ENCODE measurements at places on chromosomes 2 and 18.

DNA sequence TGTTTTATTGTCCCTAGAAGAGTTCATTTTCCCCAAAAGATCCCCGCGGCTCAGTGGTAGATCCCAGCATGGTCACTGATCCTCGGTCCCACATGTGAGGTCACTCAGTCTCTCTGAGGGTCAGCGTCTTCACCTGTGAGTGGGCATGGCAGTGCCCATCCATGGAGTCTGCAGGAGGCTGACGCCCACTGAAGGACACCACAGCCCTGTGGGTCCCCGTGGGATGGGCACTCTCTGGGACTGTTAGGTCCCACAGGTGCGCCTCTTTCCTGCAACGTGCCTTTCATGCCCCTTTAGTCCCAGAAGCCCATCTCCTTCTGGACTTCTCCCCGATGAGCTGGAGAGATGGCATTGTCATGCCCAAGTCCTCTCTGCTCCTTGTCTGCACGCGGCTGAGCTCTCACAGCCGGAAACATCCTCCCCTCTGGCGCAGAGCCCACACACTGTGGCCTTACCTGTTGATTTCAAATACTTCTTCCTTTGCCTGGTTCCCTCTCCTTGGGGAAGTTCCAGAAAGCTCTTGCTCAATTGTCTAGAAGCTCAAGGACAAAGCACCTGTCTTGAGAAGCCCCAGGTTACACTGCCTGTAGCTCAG lies 75.9 kb downstream of the PTGR3 start:
- no peak for DNase-seq

DNA sequence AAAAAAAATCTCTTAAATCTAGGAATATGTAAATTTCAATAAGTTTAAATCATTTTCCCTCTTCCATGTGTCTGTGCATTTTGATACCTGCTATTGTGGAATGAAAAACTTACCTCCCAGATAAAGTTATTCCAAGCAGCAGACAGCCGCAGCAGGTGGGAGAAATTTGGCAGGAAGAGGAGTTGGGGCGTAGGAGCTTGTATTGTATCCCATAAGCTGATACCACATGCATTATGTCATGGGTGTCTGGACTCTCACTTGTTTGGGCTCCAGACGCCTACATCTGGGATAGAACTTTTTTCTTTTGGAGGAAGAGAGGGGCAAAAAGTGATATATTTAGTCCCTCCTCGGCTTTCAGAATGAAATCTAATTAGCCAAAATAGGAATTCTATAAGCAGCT lies 59.3 kb upstream of the TCF4 start:
- DNase-seq: no peak

- no peak for DNase-seq
These were observed 5.5 kb upstream of the HNRNPA3 start for GRCh38 chr2:177207101-177207500.

DNA sequence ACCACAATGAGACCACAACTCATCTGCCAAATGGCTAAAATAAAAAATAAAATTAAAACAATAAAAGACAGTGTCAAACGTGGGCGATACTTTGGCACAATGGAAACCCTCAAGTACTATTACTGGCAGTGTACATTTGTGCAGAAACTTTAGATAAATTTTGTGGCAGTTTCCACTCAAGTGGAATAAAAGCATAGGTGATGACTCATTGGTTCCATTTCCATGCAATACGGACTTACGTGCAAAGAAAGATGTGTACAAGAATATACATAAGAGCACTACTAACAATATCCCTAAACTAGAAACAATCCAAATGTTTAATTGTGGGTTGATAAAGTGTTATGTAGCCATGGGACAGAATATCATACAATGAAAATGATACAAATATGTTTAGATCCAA lies 259.0 kb upstream of the HNMT start:
- no peak for DNase-seq

- no peak for DNase-seq
These were observed 9.9 kb downstream of the ALPP start for GRCh38 chr2:232388324-232388891.

- DNase-seq: no peak
These were observed 69.8 kb upstream of the WIPF1 start for GRCh38 chr2:174667250-174667860.

GRCh38 chr18:59446012-59446411 lies 86.9 kb upstream of the LMAN1 start:
- DNase-seq: peak; percentile 35

- DNase-seq: no peak
These were observed 181.3 kb downstream of the INHBB start for GRCh38 chr2:120526997-120527945.

Data from iPS DF 19.7 (cell line).